Stimulated activated CD8-positive, alpha-beta memory T cell treated with anti-CD3 and anti-CD28 coated beads, Interleukin-12 subunit alpha, Interleukin-12 subunit beta, amount 100 ng/mL, for 1 hour (primary cell): ENCODE measurements at places on chromosomes 6 and 20.

GRCh38 chr6:33417128-33417902 lies 592 bp downstream of the CUTA start:
- DNase-seq: no peak

DNA sequence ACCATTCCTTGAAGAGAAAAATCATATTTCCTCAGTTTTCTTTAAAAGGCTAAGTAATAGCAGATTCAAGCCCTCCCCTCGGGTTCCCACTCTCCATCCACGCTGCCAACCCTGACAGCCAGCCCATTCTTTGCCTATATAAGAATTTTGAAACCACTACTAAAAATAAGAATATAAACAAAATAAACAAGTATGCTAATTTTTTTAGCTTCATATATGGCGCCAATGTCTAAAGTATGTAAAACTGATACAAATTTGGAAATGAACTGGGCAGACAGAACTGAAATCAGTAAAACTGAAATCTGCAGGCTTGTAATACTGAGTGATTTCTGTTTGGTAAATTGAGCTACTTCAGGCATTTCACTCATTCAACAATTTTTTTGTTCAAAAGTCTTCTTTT lies 19.0 kb downstream of the ELOVL2 start:
- DNase-seq: no peak

GRCh38 chr6:116406678-116407345 lies 36.1 kb downstream of the DSE start:
- DNase-seq: no peak

GRCh38 chr6:1094306-1094705 lies 217.6 kb upstream of the FOXQ1 start:
- no peak for DNase-seq

GRCh38 chr6:170124150-170124549 lies 166.7 kb downstream of the DLL1 start:
- DNase-seq: no peak

DNA sequence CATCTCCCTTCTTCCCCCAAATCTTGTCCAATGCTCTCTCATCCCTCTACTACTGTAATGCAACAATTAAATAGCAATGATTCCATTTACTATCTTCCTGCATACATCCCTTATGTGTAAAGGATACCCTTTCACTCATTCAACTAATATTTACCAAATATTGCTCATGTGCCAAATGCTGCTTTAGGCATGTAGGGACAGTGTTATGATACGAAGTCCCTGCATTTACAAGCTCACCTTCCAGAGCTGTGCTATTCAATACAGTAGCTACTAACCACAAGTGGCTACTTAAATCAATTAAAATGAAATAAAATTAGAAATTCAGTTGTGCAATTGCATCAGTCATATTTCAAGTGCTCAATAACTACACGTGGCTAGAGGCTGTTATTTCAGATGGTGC lies 41.1 kb downstream of the GMDS start:
- no peak for DNase-seq

- no peak for DNase-seq
These were observed 135.2 kb downstream of the DLL1 start for GRCh38 chr6:170155464-170156196.

DNA sequence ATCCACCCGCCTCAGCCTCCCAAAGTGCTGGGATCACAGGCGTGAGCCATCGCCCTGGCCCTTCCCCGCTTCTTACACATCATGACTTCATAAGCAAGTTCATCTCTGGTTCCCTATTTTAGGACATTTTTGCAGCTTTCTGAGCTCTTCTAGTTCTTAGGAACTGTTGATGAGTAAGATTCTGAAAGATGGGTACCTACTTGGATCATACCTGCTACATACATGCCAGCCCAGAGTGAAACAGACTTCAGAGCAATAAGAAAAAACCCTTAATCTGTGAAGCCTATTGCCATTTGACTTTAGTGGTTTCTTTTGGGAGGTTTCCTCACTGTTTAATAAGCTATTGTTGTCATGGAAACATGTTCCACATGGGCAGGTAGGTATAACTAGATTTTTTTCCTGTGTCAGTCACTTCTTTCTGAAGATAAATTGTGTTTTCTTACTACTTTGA lies 27.9 kb upstream of the TMEM217 start:
- no peak for DNase-seq

DNA sequence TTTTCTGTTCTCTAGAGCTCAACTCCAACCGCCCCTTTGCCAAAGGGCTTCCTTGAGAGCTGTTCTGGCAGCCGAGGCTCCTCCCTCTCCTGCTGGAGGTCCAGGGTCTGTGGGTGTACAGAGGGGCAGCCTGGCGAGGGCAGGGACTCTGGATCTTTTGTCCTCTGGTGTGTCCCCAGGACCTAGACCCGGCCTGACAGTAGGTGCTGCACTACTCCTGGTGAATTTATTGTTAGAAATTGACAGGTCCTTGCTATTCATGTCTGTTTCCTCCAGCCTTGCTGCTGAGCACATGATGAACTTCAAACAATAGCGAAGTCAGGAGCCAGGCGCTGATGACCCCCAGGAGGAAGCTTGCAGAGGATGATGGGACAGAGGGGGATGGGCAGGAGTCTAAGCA lies 234.7 kb upstream of the SULF2 start:
- DNase-seq: no peak

DNA sequence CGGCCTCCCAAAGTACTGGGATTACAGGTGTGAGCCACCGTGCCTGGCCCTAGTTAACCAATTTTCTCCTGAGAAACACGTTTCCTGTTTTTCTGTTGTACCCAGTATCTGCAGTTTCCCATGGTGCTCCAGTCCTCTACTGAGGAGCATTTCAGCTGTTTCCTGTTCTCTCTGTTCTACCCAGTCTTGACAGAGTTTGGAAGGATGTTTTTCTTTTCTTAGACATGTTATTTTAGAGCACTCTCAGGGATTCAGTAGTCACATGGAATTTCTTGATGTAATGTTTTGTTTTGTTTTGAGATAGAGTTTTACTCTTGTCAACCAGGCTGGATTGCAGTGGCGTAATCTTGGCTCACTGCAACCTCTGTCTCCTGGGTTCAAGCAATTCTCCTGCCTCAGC lies 129.8 kb upstream of the TIAM2 start:
- no peak for DNase-seq

DNA sequence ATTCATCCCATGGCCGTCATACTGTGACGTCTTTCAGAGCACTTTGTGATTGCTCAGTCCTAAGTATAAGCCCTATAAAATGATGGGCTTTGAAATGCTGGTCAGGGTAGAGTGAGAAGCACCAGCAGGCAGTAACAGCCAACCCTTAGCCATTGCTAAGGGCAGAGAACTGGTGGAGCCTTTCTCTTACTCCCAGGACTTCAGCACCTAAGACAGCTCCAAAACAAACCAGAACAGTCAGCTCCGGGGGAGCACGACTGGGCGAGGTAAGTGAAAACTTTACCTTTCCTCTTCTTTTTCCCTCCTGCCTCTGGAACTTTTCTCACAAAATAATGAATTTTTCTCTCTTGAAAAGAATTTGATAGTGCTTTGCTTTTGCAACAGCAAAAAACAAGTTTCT lies at the start of gene VIP:
TSS of gene VIP (plus strand) at position 104 of the 400 bp plus-strand sequence. CDS start 1,381 bp downstream, outside the sequence.
- no peak for DNase-seq

DNA sequence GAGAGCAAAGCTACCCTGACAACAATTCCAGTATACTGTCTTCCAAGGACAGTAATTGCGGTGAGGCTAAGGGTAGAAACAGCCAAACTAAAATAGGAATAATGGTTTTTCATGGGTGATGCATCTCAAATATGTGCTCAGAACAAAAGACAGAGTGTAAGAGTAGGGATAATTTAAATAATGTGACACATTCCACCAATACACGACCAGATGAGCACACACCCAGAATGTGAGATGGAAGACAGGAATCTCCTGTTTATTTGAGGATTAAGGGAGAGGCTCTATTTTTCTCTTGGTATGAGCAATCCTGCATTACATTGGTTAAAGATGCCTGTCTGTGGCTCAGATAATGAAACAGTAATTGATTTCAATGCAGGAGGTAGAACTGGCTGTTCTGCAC lies 292.9 kb upstream of the ZFP64 start:
- no peak for DNase-seq

GRCh38 chr6:138873191-138873590 lies 77.3 kb downstream of the ECT2L start:
- no peak for DNase-seq

- DNase-seq: no peak
These were observed 10.9 kb upstream of the ARG1 start for GRCh38 chr6:131561925-131562707.

DNA sequence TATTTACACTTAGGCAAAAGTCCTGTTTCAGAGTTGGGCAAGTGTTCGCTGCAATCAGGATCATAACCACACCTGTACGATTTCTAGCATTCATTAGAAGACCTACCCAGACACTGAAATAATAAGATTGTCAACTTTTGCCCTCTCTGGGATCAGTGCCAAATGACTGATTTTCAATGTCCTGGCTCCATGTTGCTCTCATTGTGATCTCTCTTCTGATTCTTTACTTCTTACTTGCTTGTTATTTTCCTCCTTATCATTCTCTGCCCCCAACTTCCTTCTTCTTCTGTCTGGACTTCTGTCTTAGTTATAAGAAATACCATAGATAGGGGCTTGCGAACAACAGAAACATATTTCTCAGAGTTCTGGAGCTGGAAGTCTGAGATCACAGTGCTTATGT lies 94.4 kb upstream of the BMP2 start:
- DNase-seq: no peak

- DNase-seq: no peak
These were observed 60.1 kb downstream of the PRND start for GRCh38 chr20:4781637-4782377.

DNA sequence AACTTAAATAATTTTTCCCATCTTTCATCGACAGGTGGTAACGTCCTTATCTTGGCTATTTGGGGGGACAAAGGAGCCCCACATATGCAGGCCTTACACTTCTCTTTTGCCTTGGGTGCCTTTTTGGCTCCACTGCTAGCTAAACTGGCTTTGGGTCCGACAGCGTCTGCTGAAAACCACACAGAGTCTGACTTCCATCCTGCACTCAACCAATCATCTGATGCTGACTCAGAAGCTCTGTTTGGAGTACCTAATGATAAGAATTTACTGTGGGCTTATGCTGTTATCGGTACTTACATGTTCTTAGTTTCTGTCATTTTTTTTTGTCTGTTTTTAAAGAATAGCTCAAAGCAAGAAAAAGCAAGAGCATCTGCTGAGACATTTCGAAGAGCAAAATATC lies 178.5 kb downstream of the SLC16A10 start:
- no peak for DNase-seq

DNA sequence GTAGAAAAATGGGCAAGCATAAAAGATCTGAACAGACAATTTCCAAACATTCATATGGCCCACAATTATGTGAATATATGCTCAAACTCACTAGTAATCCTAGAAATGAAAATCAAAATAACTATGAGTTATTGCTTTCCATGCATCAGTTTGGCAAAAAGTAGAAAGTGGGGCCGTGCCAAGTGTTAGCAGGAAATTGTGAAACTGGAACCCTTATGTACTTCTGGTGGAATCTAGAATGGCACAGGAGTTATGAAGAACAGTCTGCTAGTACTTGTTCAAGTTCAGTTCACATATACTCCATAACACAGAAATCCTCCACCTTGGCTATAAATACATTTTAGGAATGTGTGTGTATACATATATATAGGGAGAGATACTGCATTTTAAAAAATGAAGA lies 89.8 kb downstream of the EYA2 start:
- no peak for DNase-seq

- no peak for DNase-seq
These were observed 26.8 kb downstream of the ERGIC3 start for GRCh38 chr20:35568645-35569044.

- peak; percentile 45 for DNase-seq
These were observed 142.8 kb downstream of the DLL1 start for GRCh38 chr6:170147832-170148708.

DNA sequence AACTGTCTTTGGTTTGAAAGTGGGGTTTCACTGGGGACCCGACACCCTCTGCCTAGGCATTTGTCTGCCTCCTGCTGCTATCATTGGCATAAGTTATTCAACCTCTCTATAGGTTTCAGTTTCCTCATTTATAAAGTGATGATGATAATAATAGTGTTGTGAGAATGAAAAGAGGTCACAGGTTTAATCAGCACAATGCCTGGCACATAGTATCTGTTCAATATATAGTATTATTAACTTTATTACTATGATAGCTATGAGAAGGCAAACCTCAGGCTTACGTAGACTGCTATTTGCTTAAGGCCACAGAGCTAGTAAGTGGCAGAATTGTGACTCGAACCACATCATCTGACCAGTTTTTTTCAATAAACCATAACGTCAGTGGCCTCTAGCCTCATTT lies 256.8 kb downstream of the CDKAL1 start:
- DNase-seq: no peak

DNA sequence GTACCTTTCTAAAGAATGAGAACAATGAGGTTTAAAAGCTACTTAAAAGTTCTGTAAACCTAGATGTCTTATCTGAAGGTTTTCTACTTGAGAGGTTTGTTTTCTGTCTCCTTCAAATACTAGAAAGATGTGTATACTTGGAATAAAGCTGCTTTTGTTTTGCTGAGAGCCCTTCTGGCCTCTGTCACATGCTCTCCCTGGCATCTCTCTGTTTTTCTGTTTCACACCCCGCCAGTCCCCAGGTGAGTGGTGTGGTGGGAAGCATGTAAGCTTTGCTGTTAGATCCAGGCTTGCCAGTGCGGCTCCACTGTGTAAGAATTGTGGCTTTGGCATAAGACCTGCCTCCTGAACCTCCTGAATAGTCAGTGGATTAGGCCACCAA lies 56.8 kb downstream of the SNX9 start:
- DNase-seq: no peak

- DNase-seq: no peak
These were observed 154.6 kb upstream of the SOX4 start for GRCh38 chr6:21438986-21439352.

GRCh38 chr6:156957931-156958547 lies 180.9 kb downstream of the ARID1B start:
- no peak for DNase-seq

GRCh38 chr6:101513181-101513580 lies 119.7 kb downstream of the GRIK2 start:
- no peak for DNase-seq

DNA sequence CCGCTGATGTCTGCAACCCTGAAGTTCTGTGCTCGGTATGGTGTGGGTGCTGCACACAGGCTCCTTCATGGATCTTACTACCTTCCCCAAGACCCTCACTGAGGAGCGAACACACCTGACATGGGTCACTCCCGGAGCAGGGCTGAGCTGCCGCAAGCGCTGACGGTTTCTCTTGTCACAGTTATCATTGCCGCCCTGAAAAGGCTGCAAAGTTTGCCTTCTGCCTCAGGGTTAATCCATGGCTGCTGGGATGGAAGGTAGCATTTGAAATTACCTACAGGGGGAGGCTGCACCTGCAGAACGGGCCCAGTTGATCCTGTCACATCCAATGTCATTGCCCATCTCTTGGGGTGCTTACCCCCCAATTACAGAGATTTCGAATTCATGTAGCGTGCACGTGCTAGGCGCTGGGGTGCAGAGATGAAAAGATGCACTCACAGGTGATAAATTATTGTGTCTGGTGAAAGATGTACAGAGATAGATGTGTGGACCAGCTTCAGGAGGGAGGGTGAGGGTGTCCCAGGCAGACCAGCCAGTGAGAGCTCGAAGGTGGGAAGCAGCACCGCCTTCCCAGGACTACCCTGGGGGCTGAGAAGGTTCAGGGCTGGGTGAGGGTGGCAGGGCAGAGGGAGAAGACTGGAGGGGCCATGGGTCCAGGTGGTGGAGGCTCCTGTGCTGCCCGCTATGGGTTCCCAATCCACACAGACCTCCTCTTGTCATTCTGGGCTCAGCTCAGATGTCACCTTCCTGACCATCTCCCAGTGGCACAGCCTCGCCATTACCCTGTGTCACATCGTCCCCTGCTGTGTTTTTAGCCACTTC lies 120.1 kb downstream of the SYCP2 start:
- DNase-seq: no peak
